Fibroblast of mammary gland (primary cell): ENCODE measurements at places on chromosomes 7 and 10.

DNA sequence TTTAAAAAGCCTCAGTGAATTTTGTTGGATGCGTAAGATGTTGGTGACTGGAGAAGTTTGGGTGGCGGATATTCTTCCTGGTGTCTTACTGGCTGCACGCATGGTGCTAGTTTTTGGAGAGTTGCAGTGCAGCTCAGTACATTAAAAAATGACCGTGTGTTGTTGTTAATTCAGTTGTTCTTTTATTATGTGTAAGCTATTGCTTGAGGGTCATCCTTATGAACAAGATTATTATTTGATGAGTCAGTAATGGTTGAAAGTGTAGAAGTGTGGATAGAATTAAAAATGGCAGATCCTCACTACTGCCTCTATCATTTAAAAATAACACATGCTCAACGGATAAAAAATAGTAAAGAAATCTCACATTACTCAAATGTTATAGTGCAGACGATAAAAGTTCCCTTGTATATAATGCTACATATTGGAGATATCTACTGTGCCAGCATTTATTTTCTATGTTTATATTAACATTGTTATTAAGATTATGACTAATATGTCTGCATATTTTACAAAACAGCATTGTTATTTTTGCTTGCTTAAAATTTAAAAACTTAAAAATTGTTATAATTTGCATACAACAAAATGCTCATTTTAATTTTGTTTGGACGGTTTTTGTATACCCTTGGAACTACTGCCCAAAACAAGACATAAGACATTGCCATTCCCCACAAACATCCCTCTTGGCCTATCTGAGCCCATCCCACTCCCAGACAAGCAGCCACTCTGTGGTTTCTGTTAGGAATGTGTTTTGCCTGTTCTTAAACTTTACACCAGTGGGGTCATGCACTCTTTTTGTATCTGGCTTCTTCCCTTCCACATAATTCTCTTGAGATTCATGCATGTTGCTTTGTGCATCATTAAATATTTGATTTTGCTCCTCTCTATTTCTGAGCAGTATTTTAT lies 142.0 kb downstream of the DOCK1 start:
- peak; percentile 44 for DNase-seq

GRCh38 chr10:118730756-118731456 lies 23.9 kb downstream of the CACUL1 start:
- no peak for DNase-seq

DNA sequence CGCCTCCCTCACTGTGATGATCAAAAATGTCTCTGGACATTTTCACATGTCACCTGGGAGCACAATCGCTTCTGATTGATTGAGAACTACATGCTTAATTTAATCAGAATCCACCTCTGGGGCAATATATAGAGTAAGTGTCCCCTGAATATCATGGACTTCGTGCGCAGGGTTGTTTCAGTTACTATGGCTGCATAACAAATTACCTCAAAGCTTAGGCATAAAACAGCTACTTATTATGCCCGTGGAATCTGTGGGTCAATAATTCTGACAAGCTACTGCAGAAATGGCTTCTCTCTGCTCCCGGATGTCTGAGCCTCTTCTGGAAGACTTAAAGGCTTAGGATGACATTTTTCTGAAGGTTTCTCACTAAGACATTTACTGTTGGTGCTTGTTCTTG lies 334.4 kb downstream of the GPR158 start:
- DNase-seq, result no peak

- no peak for DNase-seq
Measured at GRCh38 chr10:88980247-88980646, 10.4 kb upstream of the FAS start.

- DNase-seq, result peak; percentile 19
Measured at GRCh38 chr7:129169171-129169671, 19.2 kb upstream of the SMO start.

GRCh38 chr10:124722798-124723783 lies 21.1 kb downstream of the FAM53B start:
- no peak for DNase-seq

- no peak for DNase-seq
Measured at GRCh38 chr7:159151231-159151630, 6.6 kb upstream of the VIPR2 start.

DNA sequence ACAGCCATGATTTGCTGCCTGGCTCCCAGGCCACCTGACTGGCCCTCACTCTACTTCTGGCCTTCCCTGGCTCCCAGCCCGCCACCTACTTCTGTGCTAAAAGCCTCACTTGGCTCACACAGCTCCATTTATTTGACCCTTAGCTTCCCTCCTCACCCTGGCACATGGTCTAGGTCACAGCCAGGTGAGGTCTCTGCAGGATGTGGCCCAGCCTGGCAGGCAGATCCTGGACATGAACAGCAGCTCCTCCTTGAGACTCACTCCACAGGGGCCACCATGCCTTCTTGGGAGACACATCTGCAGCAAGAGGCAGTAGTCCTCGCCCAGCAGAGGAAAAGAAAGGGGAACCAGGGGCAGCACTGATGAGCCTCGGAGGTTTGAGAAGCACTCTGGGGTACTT lies 64.6 kb downstream of the GRID1 start:
- DNase-seq, result no peak

- DNase-seq, result no peak
Measured at GRCh38 chr7:50480797-50481196, 30.6 kb upstream of the FIGNL1 start.
